T-helper 17 cell (primary cell): ENCODE measurements at places on chromosomes 3 and 15.

DNA sequence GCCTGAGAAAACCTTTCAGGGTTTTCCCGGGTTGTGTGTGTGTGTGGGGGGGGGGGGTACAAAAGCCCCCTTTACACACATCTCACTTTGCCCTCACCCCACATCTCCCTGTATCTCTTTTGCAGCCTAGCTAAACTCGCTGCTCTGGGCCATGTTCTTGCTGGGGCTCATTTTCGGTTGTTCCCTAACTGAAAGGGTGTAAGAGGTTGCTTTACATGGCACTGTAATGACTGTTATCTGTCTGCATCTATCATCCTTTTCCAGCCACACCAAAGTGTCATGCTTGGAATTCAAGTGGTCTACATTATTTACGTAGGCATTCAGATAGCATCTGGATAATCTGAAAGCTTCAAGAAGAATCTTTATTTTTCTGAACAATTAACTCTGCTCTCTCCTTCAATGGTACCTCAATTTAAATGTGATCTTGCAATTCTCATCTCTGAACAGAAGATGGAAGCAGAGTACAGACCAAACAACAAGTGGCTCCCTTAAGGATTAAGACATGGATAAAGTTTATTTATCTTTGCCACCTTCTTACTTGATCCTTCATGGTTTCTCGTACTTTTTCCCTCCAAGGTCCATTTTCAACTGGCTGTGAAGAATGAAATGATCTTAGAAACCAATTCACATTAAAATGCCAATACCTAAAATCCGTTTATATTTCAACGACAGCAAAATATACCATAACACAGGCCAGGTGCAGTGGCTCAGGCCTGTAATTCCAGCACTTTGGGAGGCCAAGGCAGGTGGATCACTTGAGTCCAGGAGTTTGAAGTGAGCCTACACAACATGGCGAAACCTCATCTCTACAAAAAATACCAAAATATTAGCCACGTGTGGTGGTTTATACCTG, 34.9 kb downstream of the DCLK3 start:
- peaks cover 48% of the 10 kb centered on the region for H3K27me3 ChIP-seq
- DNase-seq: no peak
- H3K4me1 ChIP-seq: peaks cover 3% of the 10 kb centered on the region

DNA sequence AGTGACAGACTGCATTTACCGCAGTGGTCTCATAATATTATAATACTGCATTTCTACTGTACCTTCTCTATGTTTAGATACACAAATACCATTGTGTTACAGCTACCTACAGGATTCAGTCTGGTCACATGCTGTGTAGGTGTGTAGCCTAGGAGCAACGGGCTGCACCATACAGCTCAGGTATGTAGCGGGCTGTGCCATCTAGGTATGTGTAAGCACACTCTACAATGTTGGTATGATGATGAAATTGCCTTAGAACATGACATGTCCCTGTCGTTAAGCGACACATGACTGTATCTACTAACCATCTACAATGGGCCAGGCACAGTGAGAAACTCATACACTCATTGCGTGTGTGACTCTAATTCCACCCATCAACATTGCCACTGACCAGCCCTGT, 85.5 kb upstream of the SEC13 start:
- no peak overlapping the region for H3K27ac ChIP-seq
- H3K4me1 ChIP-seq: no peaks in the 10 kb centered on the region
- no peaks in the 10 kb centered on the region for H3K27me3 ChIP-seq
- H3K4me3 ChIP-seq: no peak overlapping the region
- no peaks in the 10 kb centered on the region for H3K36me3 ChIP-seq

DNA sequence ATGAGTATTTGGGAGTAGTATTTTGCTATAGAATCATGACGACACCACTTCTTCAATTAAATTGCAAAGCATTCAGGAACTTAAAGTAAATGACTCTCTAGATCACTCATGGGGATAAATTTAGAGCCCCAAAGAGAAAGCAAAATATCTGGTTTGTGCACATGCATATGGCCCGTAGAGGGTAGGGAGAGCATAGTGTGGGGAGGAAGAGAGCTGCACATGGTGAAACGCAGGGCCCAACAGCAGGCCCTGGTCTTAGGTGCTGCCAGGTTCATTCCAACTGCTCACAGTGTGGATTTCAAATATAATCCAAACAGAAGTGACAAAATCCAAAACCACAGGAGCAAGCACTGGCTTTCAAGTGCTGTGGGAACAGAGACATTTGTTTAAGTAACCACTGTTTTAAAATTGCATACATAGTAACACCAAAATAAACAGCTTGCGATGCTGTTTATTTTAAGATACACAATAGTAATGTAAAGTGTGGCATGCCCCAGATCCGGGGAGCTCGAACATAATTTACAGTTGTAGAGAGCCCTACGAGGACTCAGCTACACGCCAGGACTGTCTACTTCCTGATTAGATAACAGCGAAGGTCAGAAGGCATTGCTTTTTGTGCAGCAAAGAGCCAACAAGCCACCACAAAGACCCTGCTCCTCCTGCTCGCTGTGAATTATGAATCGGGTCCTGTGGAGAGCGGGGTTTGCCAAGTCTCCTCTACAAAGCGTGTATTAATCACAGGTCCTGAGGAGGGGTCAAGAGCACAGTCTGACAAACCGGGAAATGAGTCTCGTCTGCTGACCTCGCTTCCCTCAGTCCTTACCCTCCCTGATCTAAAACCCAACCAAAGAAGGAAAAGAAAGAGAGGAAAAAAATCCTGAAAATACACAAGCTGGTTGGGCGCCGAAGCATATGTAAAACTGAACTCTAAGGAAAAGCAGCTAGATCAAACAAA, 80.6 kb downstream of the MEIS2 start:
- no peak for DNase-seq
- no peaks in the 10 kb centered on the region for H3K4me1 ChIP-seq
- H3K36me3 ChIP-seq: no peaks in the 10 kb centered on the region

DNA sequence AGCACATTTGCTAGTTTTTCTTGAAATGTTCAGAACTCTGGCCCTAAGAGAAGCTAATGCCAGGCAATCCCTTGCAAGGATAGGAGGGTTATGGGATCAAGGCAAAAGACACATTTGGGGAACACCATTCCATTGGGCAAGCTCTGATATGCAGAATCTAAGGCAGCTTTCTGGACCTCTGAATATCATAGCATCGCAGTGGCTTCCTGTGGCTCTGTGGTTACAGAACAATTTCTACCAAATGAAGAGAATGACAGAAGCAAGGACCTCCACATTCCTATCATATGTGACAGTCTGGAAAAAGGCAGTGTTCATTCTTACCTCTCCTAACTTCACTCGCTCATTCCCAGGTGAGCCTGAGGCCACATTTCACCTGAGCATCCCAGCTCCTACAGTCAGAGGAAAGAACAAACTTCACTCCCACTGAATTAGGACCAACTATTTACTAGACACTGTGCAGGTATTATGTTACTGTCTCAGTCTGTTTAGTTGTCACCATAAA, 836.1 kb upstream of the CFAP20DC start:
- no peak for DNase-seq
- H3K36me3 ChIP-seq: no peaks in the 10 kb centered on the region
- H3K4me1 ChIP-seq: peaks cover 15% of the 10 kb centered on the region

DNA sequence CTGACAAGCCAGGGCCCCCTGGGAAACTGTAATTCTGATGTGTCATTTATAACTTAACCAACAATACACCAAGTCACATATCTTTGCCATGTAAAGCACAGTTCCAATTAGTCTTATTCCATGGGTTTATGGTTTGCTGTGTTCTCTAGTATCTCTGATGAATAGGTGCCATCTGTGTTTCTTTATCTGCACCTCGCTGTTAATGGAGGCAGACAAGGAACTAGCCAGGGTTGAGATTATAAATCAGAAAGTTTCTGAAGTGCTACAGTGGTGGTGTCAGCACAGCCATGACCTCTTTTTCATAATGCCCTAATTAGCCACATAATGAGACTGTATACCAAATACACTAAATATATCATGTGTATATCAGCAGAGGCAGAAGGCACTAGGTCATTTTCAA, 866.4 kb downstream of the PLOD2 start:
- no peaks in the 10 kb centered on the region for H3K27me3 ChIP-seq
- no peak overlapping the region for H3K4me3 ChIP-seq
- no peaks in the 10 kb centered on the region for H3K4me1 ChIP-seq
- H3K36me3 ChIP-seq: no peaks in the 10 kb centered on the region
- no peak overlapping the region for H3K27ac ChIP-seq
